ENCODE measurements at places on chromosomes 16 and 17.

GRCh38 chr16:22326771-22327445, 29.7 kb downstream of the POLR3E start:
- DNase-seq = no peak

DNA sequence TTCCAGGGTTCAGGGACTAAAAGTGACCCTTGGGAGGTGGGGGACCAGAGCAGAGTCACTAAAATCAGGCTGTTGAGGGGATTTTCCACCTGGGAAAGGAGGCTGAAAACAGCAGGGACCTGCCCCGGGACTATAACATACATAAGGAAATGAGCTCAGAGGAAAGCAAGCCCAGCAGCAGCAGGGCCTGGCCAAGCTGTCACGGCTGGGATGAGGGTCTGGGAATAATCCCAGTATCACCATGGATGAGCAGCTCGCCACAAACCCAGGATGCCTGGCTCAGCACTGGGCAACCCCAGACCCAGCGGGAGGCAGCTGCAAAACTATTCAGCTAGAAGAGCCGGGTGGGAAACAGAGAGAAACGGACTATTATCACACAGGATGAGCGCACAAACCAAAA, 72.4 kb downstream of the RPH3AL start:
- no peak for DNase-seq

- no peak for DNase-seq
These were observed 31.7 kb downstream of the SGSM2 start for GRCh38 chr17:2369039-2369438.

GRCh38 chr17:49760932-49761558, 2.9 kb downstream of the FAM117A start:
- DNase-seq = no peak

DNA sequence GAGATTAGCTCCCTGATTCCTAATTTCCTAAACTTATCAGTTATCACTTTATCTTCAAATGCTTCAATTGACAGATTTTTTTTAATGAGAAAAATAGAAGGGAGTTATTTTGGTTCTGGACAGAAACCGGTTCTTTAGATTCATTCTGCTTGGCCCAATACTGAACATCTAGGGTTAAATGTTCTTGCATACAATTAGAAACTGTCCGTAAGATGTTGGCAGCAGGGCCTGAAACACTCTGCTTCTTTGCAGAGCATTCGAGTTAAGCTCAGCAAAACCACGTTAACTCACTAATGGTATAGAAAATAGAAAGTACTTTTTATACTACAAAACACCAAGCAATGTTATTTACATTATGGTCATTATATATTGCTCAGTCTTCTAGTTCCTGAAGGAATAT, 7.2 kb downstream of the SHCBP1 start:
- no peak for DNase-seq

GRCh38 chr16:6837722-6838121, 494.9 kb upstream of the RBFOX1 start:
- DNase-seq = no peak

GRCh38 chr16:74449470-74449869, 28.2 kb upstream of the CLEC18B start:
- no peak for DNase-seq

DNA sequence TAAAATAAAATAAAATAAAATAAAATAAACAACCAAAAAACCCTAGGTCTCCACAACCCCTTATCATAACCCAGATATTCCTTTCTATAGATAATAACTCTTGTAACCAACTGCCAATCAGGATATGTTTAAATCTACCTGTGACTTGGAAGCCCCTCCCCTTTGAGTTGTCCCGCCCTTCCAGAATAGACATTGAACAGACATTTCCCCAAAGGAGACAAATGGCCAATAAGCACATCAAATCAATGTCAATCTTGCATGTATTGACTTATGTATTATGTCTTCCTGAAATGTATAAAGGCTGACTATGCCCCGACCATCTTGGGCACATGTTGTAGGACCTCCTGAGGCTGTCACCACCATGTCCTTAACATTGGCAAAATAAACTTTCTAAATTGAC, 1.5 kb upstream of the MAPK7 start:
- DNase-seq = no peak

DNA sequence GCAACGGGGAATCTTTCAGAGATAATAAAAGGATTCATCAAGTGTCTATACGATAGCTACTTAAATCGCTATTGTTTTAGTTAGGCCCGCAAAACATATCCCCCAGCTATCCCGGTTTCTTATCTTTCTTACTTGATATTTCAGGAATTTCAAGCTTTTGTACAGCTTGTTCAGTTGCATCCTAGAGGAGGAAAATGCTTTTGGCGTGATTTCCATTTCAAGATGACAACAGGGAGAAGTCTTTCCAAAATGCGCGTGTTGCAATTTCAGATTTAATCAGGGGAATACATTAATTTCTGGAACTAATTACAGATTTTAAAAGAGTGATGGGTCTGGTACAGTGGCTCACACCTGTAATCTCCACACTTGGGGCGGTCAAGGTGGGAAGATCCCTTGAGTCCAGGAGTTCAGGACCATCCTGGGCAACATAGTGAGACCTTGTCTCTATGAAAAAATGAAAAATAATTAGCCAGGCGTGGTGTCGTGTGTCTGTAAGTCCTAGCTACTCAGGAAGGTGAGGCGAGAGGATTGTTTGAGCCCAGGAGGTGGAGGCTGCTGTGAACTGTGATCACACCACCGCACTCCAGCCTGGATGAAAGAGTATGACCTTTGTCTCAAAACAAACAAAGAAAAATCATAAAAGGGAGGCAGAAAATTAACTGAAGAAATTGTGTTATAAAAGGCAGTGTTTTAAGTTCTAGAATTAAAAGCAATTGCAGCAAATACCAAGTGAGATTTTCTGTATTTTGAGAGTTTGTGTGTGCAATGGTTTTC, 546.1 kb downstream of the MAF start:
- DNase-seq = no peak

- DNase-seq = no peak
These were observed 23.7 kb downstream of the TSPOAP1 start for GRCh38 chr17:58304750-58305486.

DNA sequence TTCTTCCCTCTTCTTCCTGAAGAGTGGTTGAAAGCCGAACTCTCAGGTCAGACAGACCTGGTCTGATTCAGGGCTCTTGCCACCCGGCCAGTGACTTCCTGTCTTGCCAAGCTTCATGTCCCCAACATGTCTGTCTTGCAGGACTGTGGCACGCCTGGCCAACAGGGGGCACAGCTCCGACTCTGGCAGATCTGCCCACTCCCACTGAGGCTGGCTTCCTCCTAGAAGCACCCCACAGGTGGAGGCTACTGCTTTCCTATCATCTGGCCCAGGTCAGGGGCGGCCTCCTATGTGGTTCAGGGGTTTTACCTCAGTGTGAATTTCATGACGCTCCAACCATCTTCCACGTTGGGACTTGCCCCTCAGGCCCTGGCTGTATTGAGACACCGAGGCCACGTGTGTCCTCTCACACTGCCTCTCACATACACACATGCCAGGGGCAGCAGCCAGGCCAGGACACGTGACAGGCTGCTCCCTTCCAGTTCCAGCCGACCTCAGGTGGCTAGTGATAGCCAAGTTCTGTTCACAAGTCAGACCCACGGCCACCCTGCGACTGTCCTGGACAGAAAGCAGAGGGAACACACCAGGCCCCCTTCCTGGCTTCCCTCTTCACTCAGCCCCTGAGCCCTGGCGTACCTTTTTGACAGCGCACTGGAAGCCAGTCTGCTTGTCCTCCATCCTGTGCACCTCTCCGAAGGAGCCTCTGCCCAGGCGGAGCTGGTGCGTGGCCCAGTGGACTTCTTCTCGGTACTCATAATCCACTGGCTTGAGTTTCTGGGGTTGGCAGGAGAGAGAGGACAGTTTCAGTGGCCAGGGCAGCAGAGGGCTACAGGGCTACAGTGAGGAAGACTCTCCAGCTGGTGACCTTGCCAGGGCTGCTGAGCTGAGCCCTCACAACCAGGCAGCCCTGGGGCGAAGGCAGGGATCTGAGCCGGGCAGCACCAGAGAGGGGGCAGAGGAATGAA, 22.6 kb upstream of the SPATA32 start:
- no peak for DNase-seq

DNA sequence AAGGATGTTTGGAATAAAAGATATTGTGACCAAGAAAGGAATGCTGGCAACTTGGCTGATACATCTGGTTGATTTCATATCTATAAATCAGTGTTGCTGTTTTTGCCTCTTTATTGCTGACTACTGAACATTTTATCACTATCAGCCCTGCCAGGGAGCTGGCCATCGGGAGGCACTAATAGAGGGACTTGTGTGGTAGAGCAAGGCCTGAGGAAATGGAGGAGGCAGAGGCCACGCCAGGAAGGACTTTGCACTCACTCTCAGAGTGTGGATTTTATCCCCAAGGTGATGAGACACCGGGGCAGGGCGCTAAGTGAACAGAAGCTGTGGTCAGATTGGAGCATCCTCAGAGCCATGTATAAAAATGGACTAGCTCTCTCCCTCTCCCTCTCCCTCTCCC, 9.3 kb upstream of the CYB561 start:
- no peak for DNase-seq

GRCh38 chr17:47834756-47835155, 3.3 kb downstream of the LRRC46 start:
- no peak for DNase-seq

GRCh38 chr17:29409963-29410362, 19.8 kb downstream of the TAOK1 start:
- DNase-seq = no peak
